ENCODE measurements at places on chromosomes 12 and 14. TPM values are rescaled to one million over a fixed set of nuclear protein-coding genes. Genes with fewer than 3 reads are reported as not detected.

DNA sequence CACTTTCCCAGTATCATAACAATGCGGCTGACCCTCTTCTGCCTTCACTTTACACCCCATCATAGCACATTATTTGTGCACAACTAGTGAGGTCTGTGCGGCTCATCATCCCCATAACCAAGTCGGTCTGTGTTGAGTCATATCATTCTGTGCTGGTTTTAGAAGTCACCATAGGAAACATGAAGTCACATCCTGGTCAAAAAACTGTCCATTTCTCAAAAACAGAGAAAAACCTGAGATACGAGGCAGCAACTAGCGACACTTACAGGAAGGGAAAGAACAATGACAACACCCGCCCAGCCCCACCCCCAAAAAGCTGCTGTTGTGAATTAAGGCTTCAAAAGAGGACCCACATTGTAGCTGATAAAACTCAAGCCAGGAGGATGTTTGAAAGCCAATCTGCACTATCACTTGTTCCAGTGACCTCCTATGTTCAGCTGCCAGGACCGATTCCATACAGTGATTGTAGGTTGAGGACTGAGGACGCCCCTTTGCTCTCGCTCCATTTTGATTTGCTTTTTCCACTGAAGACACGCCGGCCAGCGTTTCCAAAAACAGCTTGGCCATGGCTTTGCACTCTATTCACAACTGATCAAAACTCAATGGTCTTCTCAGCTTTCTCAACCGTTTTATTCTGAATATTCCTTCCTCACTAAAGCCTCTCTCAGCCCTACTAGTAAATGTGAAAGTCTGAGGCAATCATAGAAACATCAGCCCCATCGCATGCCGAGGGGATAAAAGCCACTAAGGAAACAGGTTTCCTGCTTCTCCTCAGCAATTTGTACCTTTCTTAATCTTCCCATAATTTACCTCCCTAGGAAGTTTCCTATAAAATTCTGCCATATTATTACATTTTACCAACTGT, 87.5 kb downstream of the DUSP16 start:
- DNase-seq: no peak
- H3K27ac ChIP-seq: peak overlapping the region; percentile 37
- no peak overlapping the region for H3K4me3 ChIP-seq
- peaks cover 40% of the 10 kb centered on the region for H3K36me3 ChIP-seq
- H3K4me1 ChIP-seq: peaks cover 5% of the 10 kb centered on the region

DNA sequence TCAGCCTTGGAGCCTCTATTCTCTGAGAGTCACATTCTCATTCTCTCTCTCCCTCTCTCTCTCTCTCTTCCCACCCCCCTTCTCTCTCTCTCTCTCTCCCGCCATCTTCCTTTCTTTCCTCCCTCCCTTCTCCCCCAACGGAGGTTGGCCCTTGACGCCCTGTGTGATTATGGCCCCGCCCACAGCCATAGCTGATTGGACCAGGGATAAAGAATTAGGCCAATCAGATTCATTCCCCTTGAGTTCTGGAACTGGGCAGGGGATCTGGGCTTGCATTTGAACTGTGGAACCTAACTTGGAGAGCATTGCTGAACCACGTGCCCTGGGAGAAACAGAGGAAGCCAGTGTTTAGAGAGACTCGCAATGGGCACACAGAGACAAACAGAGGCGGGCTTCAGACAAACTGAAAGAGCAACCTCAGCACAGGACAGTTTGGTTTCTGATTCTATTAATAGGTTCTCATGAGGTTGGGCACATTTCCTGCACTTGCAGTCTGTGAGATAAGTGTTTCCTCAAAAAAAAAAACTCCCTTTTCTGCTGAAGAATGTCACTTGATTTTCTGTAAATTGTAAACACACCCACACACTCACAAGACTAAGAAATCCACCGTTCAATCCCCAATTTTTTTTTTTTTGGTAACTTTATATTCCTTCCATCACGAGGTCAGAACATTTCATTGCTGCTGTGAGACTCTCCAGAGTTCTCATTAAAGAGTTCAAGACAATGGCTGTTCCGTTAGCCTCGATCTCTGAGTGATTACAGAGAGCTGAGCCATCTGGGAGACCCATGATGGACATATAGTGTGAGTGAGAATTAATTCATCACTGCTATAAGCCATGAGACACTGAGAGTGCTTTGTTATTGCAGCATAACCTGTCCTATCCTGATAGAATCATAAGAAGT, 3.5 kb upstream of the P2RX7 start:
- no peak overlapping the region for H3K4me3 ChIP-seq
- no peaks in the 10 kb centered on the region for H3K36me3 ChIP-seq
- DNase-seq: peak; percentile 90
- peaks cover 28% of the 10 kb centered on the region for H3K4me1 ChIP-seq
- peak overlapping the region; percentile 75 for H3K27ac ChIP-seq

DNA sequence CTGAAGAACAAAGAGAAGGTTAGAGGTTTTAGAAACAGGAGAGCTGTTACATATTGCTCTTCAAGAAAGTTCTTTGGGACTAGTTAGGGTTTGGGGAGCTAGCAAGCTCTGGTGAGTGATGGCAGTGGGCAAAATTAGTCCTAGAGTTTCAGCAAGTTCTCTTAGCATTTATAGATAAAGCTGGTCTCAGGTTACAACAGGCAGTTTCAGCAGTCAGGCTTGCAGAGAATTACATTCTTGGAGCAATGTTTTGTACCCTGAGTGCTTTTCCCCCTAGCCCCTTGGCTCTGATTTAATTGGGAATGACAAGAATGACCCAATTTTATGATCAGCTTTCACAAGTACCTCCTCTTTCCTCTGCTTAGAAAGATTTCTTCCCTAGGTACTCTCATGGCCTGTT, 21.4 kb upstream of the EID3 start:
- H3K27me3 ChIP-seq: no peaks in the 10 kb centered on the region
- DNase-seq: no peak
- H3K4me3 ChIP-seq: no peak overlapping the region
- H3K36me3 ChIP-seq: no peaks in the 10 kb centered on the region

DNA sequence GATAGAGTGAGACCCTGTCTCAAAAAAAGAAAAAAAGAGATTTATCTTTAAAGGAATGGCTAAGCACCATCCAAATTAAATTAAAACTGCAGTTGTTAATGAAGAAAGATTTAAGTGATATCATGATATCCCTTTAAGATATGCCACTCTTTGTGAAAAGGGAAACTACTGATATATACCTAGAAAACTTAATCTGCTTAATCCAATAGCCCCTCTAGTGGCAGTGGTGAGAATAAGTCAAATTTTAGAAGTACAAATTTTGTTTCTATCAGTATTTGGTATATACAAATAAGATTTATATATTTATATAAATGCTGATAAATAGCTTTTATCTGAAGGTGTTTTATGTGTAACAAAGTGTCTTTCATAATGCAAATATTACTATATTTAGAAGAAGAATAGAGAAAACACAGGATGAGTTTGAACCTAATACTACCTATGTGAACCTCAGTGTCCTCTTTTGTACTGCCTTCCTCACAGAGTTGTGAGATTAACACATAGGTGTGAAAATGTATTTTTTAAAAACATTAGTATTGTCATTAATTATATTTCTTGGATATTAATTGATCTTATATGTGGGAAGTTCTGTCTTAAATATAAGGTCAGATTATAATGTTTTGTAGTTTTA, 51.4 kb upstream of the GARIN2 start:
- no peaks in the 10 kb centered on the region for H3K36me3 ChIP-seq
- DNase-seq: no peak
- no peak overlapping the region for H3K27ac ChIP-seq
- no peaks in the 10 kb centered on the region for H3K4me1 ChIP-seq
- no peaks in the 10 kb centered on the region for H3K27me3 ChIP-seq

The CLEC1A gene
- total RNA-seq: 15.0 TPM

The PPP4R4 gene
- total RNA-seq: 2.2 TPM

DNA sequence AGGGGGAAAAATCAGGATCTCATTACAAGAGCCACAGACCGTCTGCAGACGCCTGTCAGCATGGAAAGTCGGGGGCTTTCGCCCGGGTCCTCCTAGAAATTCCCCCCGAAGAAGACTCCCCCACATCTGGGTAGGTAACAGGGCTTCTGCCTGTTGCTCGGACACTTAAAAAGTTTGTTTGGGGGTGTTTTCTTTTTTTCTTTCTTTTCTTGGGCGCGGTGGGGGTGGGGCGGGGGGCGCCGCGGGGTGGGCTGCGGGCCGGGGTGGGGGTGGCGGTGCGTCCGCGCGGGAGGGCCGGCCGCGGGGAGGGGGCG, 358 bp downstream of the ELK3 start:
- H3K27me3 ChIP-seq: no peaks in the 10 kb centered on the region
- peaks cover 24% of the 10 kb centered on the region for H3K4me1 ChIP-seq
- DNase-seq: no peak
- H3K36me3 ChIP-seq: no peaks in the 10 kb centered on the region

- H3K27ac ChIP-seq: no peak overlapping the region
- H3K4me3 ChIP-seq: no peak overlapping the region
- DNase-seq: no peak
- no peaks in the 10 kb centered on the region for H3K4me1 ChIP-seq
- peaks cover 36% of the 10 kb centered on the region for H3K36me3 ChIP-seq
- H3K27me3 ChIP-seq: no peaks in the 10 kb centered on the region
Observed at GRCh38 chr12:30643366-30643765, 52.3 kb downstream of the IPO8 start.

DNA sequence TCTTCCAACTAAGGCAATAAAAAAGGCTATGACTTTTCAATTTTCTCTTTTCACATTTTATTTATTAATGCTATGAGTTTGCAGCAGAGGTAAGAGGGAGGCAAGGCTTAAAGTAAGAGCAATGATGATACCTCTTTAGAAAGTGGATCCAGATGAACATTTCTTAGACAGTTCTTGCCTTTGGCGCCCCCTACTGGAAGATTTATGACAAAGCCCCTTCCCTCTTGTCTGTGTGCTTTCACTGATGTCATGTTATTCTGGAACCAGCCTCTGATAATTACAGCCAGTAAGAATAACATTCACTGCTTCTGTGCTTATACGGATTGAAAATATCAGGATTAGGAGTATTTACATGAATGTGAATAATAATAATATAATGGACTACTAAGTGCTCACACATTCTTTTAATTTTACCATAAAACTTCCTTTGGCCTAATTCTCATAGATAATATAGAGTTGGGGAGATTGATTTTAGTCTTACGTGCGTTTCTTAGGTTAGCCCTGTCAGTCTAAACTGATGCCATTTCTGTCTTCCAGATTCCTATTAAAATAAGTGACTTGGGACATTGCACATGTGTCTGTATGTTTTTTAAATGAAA, 1929.9 kb upstream of the SEL1L start:
- no peaks in the 10 kb centered on the region for H3K36me3 ChIP-seq
- DNase-seq: no peak
- H3K27me3 ChIP-seq: no peaks in the 10 kb centered on the region
- no peaks in the 10 kb centered on the region for H3K4me1 ChIP-seq
- no peak overlapping the region for H3K4me3 ChIP-seq

All from upper lobe of right lung (tissue), 1 donor.